ENCODE measurements at places on chromosomes 7 and 10. TPM values are rescaled to one million over a fixed set of nuclear protein-coding genes. Genes with fewer than 3 reads are reported as not detected.

Gene NYAP1
- not detected for total RNA-seq

Gene NODAL
- not detected for total RNA-seq

GRCh38 chr10:72164617-72165016, 51.2 kb upstream of the ANAPC16 start:
- peak; percentile 15 for DNase-seq

- peak; percentile 60 for DNase-seq
These were observed 88.8 kb downstream of the TFEC start for GRCh38 chr7:115941703-115942268.

DNA sequence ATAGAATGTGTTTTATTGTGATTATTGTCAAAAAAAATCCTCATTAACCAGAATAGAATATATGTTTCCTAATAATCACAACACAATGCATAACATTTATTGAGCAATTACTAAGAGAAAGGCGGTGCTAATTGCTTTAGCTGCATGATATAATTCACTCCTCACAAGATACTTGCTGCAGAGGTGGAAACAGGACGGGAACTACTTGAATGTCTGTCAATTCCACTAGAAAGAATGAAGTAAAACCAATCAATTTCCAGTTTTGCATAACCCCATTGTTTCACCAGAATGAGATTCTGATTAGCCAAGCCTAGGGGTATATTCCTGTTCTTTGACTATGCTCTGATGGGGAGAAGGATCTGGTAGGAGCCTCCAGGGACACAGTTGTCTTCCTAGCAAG, 239.1 kb upstream of the NRP1 start:
- no peak for DNase-seq

DNA sequence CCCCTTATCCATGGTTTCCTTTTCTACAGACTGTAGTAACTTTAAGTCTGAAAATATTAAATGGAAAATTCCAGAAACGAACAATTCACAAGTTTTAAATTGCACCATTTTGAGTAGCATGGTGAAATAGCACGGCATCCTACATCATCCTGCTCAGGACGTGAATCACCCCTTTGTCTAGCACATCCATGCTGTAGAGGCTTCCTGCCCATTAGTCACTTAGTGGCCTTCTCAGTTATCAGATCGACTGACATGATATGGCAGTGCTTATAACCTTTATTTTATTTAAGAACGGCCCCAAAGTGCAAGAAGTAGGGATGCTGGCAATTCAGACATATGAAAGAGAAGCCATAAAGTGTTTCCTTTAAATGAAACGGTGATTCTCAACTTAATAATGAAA, 82.7 kb downstream of the CPXM2 start:
- peak; percentile 66 for DNase-seq
